ENCODE measurements at places on chromosomes 5 and 9.

DNA sequence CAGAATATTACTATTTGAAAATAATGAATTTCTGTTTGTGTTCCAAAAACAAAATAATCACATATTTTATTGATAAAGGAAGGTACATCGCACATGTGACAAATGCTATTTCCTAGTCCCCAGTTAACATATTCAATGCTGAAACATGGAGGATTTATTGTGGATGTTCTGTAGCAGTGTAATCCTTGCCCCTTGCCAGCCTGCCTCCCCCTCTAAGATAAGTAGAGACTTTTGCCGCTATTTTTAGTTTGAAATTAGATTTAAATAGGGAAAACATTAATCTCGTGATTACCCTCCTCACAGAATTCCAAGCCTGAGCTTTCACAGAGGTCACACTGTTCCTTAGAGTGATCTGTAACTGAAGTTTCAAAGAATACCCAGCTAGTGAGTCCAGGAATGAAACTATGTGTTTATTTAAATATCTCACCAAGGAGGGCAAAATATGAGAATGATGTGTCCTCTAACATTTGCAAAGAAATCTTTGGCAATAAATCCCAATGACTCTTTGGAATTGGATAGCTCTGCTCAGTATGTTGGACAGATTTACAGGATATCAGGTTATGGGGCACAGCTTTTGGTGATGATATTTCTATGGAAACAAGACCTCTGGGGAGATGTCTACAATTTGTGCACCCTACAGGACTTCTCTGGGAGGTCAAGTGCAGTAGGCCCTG lies 17.3 kb downstream of the CTXN3 start:
- no peak for DNase-seq

- no peak for DNase-seq
Measured at GRCh38 chr5:37886242-37886905, 46.5 kb upstream of the GDNF start.

- DNase-seq, result no peak
Measured at GRCh38 chr9:114275246-114276004, 47.5 kb upstream of the ORM1 start.

- DNase-seq, result no peak
Measured at GRCh38 chr5:172109749-172110148, 78.3 kb downstream of the STK10 start.

DNA sequence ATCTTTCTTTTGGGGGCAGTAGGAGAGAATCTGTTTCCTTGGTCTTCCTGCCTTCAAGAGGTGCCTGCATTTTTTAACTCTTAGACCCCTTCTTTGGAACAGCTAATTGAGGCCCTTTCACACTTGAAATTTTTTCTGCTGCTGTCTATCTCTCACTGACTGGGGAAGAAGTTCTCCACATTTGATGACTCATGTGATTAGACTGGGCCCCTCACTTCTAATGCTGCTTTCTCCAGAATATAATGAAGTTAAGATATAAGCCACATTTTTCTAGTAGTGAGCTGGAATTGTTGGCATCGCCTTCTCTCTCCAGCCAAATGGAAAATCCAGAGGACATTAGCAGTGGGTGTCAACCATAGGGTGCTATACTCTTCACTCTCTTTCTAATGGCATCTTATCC lies 12.4 kb downstream of the ZNF474 start:
- no peak for DNase-seq

- no peak for DNase-seq
Measured at GRCh38 chr5:72543365-72543764, 36.2 kb upstream of the ZNF366 start.

GRCh38 chr5:128038643-128039042 lies 44.9 kb upstream of the SLC12A2 start:
- DNase-seq, result no peak

GRCh38 chr5:72499730-72500129 lies 7.5 kb downstream of the ZNF366 start:
- DNase-seq, result no peak

DNA sequence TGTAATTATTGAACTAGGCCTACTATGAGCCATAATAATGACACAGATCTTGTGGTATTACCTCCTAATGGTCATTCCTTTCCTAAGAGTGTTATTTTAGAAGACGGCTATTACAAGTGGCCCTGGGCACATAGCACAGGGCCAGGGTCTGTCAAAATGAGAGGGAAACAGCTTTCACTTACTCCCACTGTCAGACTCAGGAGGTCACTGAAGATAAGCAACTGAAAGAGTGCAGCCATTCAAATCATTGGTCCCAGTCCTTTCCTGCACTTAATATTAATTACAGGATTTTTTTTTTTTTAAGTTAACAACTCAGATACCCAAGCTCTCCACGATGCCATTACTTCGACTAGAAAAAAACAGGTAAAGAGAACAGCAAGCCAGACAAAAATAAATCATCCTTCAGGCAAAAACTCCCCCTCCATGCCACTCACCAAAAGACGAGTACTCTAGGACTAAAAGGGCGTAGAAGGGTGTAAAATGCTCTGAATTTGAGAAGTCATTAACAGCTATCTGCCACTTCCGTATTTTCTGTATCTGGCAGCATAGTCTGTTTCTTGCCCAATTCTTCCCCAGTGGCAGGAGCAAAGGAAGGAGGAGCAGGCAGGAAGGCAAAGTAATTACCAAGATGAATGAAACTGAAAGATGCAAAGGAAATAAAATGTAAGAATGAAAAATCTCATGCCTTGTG lies 87.4 kb downstream of the ZNF608 start:
- DNase-seq, result no peak

DNA sequence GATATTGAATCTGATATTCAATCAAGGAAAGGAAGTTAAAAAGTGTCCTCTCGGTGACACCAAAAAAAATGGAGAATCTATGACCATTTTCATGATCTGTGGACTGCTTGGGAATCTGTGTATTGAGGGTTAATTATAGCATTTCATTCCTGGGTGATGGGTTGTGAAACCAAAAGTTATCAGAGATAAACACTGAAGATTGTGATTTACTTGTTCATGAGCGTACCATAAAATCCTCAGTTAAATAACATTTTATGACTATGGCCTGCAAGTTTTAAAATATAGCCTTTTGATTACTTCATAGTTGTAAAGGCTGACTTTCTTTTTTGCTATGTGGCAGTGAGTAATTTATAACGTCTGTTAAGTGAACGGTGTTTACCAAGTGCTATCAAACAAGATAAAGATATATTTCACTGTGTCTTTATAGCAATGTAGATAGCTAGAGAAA lies 267.9 kb upstream of the SEMA6A start:
- no peak for DNase-seq

DNA sequence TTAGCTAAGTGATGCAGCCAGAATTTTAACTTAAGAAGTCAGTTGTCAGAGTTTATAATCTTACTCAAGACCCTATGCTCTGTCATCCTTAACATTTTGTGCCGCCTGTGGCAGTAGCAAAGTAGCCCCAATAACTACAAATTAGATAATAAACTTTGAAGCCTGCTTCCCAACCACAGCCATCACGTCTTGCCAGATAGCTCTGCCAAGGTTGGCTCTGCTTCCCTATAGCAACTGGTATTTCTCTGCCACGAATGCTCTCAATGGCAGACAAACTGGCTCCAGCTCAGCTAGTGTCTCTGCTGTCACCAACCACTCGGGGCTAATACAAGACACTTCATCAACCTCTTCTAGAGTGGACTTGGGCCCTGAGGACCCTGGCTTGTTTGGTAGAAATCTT lies 576.1 kb downstream of the CDH12 start:
- DNase-seq, result no peak

GRCh38 chr5:132388244-132389050 lies 18.9 kb downstream of the SLC22A5 start:
- DNase-seq, result no peak

DNA sequence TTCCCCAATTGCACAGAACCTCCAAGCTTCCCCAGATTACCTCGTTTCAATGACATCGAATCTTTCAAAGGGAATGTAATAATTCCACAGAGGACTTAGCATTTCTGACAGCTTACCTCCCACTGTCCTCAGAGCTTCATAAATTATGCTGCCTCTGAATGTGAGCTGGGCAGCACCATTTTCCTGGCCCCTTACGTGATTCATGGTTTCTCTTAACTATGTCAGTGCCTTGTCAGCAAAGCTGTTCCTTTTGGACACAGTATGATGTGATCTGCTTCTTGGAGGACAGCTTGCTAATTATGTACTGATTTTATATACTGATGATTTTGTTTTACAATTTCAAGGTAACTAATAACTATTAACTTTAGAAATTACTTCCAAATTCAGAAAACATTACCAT lies 27.7 kb upstream of the SSBP2 start:
- no peak for DNase-seq

DNA sequence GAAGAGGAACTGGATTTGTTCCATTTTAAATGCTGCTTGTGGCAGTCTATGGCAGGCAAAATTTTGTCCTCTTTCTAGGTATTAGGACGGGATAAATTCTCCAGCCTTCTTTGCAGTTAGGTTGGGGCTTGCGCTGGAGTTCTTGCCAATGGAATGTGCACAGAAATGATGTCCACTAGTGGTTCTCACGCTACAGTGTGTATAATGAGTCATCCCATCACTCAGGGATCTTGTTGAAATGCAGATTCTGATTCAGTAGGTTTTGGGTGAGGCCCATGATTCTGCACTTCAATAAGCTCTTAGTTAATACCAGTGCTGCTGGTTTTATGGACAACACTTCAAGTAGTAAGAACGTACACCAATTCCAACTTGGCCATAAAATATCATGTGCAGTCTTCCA lies 317.6 kb upstream of the KLF4 start:
- DNase-seq, result no peak

GRCh38 chr9:124621371-124622328 lies 114.5 kb upstream of the NR5A1 start:
- no peak for DNase-seq

DNA sequence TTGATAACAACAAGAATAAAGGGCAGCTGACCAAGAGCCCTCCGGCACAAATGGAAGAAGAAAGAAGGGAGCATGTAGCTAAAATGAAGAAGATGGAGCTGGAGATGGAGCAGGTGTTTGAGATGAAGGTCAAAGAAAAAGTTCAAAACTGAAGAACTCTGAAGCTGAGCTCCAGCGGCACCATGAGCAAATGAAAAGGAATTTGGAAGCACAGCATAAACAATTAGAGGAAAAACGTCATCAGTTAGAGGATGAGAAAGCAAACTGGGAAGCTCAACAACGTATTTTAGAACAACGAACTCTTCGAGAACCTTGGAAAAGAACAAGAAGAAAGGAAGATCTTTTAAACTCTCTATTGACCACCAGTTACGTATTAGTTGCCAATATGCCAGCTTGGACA lies 100.9 kb downstream of the GABBR2 start:
- no peak for DNase-seq

DNA sequence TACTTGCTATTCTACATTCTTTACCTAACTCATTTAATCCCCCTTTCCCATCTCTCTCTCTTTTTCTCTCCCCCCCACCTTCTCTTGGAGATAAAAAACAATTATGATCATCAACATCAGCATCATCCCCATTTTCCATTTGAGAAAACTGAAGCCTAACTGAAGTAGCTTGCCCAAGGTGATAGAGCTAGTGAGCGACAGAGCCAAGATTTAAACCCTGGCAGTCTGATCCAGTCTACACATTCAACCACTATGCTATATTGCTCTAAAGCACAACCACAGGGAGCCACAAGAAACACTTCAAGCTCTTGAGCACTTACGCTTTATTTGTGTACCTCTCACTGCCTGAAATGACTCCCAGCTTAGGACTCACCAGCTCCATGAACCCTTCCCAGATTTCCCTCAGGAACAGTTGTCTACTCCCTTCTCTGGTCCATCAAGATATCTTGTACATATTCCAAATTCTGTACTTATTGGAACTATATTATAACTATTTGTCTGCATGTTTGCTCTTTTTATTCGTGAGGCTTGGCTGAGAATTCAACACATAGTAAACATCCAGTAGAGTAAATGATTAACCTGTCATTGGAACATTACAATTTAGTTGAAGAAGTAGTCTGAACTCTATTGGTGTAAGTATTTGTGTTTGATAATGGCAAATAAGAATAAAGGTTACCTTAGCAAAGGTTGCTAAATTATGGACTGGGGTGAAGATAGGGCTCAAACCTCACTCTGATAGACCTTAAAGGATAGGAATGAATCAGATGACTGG lies 164.8 kb downstream of the EFNA5 start:
- DNase-seq, result no peak

GRCh38 chr9:135714242-135715055 lies 12.5 kb downstream of the KCNT1 start:
- DNase-seq, result no peak

- no peak for DNase-seq
Measured at GRCh38 chr5:125713109-125713805, 710.0 kb upstream of the GRAMD2B start.

DNA sequence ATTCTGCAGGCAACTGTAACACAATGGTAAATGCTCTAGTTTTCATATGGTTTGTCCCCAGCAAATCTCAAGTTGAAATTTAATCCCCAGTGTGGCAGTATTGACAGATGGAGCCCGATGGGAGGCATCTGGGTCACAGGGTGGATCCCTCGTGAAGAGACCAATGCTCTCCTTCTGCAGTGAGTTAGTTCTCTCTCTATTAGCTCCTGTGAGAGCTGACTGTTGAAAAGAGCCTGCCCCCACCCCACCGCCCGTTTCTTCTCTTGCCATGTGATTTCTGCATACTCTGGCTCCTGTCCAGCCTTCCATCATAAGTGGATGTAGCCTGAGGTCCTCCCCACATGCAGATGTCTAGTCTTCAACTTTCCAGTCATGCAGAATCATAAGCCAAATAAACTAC lies 27.0 kb downstream of the IARS1 start:
- no peak for DNase-seq

- no peak for DNase-seq
Measured at GRCh38 chr5:89983216-89983615, 426.3 kb downstream of the CETN3 start.

DNA sequence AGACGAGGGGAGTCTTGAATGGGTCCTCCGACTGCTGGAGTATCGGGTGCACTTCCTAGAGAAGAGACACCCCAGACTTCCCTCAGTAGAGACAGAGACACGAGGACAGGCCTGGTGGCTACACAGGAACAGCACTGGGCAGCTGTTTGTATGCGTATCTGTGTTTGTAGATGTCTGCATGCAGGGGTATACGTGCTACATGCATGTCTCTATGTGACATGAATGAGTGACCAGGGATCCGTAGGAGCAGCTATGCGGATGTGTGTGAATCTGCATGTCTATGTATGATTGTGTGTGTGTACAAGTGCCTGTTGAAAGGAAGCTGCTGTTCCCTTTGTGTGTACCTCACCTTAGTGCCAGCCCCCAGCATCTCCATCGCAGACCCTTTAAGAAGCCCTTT lies 31.2 kb downstream of the CNTFR start:
- DNase-seq, result no peak

- no peak for DNase-seq
Measured at GRCh38 chr9:9847750-9848149, 765.1 kb downstream of the PTPRD start.

DNA sequence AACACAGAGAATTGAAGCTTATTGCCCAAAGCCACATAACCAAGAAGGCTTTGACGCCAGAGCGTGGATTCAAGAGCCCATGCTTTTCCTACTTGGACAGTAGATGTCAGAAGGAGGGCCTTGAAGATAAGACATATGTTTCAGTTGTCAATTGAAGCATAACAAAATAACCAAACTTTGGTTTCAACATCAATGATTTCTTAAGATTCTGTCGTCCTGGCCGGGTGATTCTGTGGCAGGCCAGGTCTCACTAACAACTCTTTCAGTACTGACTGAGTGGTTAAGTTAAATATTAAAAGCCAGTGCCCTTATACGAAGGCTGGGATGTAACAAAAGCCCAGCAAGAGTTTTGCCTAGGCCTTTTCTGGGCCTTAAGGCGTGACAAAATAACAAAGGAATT lies 94.0 kb downstream of the RCL1 start:
- DNase-seq, result no peak

- DNase-seq, result no peak
Measured at GRCh38 chr5:14009575-14009974, 65.1 kb upstream of the DNAH5 start.

All from stimulated activated naive CD4-positive, alpha-beta T cell (primary cell).